ENCODE measurements at places on chromosomes 1 and 21. TPM values are rescaled to one million over a fixed set of nuclear protein-coding genes. Genes with fewer than 3 reads are reported as not detected.

GRCh38 chr1:243287123-243287460 is 31.3 kb downstream of the SDCCAG8 start:
- H3K27ac ChIP-seq, result peak overlapping the region; percentile 86
- DNase-seq, result no peak
- H3K36me3 ChIP-seq, result peaks cover 2% of the 10 kb centered on the region

The FMO1 gene
- polyA plus RNA-seq, result 0.48 TPM

- peaks cover 32% of the 10 kb centered on the region for H3K36me3 ChIP-seq
- H3K27ac ChIP-seq, result peak overlapping the region; percentile 40
- H3K4me3 ChIP-seq, result no peak overlapping the region
- DNase-seq, result no peak
- H3K4me1 ChIP-seq, result peaks cover 33% of the 10 kb centered on the region
- no peaks in the 10 kb centered on the region for H3K27me3 ChIP-seq
Observed at GRCh38 chr1:207329469-207329868, 8.0 kb downstream of the CD55 start.

DNA sequence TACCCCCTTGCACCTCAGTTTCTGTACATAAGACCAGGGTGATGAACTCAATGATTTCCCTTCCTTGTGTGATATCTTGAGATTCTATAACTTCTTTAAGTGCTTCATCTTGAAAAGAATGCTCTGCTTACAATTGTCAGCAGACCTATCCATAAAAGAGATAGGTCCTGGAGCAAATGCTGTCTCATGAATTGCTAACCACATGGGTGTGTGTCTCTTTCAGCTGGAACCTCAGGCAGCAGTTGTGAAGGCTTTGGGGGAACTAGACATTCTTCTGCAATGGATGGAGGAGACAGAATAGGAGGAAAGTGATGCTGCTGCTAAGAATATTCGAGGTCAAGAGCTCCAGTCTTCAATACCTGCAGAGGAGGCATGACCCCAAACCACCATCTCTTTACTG is 2.8 kb downstream of the IL20 start:
- no peaks in the 10 kb centered on the region for H3K4me1 ChIP-seq
- H3K27me3 ChIP-seq, result no peaks in the 10 kb centered on the region
- DNase-seq, result no peak
- H3K4me3 ChIP-seq, result no peak overlapping the region

GRCh38 chr1:54109129-54110090 is 43.4 kb downstream of the CDCP2 start:
- no peak overlapping the region for H3K27ac ChIP-seq
- no peaks in the 10 kb centered on the region for H3K27me3 ChIP-seq
- no peak overlapping the region for H3K4me3 ChIP-seq

The F13B gene
- not detected for polyA plus RNA-seq

The PDZK1 gene
- not detected for polyA plus RNA-seq
